ENCODE measurements at places on chromosomes 6 and 20.

GRCh38 chr20:22366631-22367030, 217.7 kb downstream of the FOXA2 start:
- no peak for DNase-seq

DNA sequence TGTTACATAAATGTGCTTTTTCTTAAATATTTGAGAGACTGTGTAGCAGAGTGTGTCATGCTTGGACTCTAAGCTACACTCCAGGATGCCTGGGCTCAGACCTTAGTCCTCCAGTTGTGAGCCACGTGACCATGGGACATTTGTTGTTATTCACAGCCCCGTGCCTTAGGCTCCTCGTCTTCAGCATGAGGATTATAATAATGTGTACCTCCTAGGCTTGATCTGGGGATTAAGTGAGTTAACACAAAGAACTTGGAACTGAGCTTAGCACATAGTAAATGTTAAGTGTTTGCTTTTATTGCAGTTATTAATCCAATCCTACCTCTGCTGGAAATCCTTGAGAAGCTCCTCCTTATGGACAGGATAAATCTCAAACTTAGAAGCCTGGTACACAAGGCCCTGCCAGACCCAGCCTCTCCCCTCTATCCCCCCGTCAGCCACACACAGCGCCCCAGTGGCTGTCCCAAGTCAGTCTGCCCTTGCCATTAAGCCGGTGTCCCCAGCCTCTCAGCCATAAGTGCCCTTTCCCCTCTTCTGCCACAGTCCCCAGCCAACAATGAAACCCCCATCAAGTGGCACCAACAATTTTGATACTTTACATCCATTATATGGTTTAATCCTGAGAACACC, 177.5 kb downstream of the TMEM242 start:
- no peak for DNase-seq

DNA sequence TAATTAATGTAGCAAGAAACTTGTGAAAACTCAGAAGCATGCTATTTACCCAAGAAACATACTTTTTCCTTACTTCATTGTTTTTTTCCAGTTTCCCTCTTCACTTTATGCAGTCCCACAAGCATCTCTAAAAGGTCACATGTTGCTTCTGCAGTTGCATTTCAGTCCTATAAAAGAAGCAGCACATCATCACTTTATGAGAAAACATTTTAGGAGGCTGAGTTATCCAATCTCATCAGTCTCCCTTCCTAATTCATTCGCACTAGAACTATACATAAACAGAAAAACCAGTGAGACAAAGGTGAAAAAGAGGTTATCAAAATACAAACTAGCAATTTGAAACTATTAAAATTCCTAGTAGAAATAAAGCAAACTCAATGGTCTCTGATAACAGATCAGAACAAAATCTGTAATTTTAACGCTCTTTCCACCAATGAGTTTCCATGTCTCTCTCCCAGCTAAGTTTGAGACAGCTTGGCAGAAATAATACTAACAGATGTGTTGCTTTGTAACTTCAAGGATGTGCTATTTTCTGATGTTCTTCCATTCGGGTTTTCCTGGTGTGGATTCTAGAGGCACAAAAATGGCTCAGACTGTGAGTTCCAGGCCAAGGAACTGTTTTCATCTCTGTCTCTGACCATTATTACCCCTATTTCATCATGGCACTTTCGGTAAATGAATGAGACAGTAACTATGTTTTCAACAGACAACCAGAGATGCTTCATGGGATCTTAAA, 48.4 kb downstream of the ZHX3 start:
- no peak for DNase-seq

DNA sequence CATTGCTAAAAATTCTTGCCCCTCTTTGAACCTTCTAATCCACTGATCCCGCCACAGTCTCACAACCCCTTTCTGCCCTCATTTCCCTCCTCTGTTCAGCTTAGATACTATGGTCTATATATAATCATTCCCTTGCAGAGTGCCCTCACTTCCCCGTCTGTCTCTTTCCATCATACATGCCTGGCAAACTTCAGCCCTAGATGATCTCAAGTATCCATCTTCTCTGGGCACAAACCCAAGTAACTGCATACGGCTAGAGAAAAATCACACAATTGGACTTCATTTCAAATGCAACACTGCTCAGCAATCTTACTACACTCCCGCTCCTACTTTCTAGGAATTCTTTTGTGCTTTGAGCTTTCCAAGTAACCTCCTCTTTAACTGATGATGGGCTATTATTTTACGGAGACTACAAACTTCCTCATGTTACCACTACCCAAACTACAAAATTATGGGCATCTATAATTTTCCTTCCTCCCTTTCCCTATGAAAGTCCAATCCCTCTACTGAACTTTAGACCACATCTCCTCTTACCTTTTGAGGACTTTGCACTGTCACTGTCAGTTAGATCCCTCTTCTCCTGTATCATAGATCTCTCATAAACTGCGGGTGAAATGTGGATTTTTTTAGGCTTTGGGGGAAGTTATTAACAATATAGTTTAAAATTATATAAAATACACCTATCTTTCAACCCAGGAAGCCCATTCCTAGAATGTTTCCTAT, 135.6 kb downstream of the BTBD9 start:
- no peak for DNase-seq

DNA sequence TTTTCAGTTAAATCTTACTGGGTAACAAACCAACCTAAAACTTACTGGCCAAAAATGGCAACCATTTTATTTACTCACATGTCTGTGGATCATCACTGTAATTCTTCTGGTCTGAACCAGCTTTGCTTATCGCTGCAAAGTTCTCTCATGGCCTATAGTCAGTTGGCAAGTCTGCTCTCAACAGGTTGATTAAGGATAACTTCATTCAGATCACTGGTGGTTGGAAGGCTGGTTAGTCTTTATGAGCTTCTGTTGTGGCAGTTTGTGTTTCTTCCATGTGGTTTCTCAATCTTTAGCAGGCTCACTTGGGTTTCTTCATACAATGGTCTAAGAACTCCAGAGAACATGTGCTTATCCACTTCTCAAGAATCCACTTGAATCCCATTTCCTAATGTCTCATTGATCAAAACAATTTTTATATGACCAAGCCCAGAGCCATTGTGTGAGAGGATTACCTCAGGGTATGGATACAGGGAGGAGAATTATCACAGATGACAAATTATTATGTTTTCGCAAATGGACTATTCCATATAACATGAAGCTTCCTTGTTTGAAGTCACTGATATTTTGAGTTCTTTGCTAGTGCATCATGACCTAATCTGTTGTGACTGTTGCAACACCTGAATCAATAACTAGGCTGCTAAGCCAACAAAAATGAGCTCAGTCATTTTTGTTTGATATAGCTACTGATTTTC, 155.4 kb upstream of the BMP2 start:
- no peak for DNase-seq

DNA sequence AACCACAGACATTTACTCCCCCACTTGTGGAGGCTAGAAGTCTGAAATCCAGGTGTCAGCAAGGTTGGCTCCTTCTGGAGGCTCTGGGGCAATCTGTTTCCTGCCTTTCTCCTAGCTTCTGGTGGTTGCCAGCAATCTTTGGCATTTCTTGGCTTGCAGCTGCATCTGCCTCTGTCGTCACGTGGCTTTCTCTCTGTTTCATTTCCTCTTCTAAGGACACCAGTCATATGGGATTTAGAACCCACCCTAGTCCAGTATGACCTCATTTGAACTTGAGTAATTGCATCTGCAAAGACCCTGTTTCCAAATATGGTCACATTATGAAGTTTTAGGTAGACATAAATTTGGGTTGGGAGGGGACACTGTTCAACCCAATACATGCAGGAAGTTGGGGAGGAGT, 56.2 kb upstream of the EPB41L1 start:
- no peak for DNase-seq

DNA sequence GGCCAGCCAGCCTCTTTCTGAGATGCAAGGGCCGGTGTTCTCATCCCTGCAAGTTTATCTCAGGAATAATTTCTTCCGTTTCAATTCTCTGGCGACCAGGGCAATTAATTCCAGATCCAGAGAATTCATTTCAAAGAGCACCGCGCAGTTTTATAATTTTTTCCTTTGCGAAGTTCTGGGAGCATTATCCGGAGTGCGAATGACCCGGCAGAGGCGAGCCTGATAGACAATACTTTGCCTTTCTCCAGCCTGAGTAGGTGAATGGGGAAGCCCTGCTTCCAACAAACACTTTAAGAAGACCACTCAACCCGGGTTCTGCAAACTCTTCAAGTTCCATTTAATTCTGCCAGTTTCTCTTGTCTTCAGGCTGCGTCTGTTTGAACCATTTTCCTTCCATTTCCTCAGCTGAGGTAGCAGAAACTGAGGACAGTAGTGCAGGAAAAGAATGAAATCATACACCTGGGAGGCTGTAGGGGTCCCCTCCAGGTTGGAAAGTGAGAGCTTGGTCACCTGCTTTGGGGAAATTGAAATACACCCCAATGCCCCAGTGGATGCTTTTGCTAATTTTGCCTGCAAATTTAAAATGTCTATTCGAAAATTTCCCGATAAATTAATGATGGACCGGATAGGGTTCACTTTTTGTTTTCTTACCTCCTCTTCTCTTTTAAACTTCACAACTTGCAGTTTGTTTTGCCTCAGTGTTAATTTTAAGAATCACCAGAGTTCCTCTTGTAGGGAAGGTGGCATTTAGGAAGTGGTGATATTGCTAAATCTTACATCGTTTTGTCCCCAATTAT, 1.1 kb downstream of the VGLL2 start:
- DNase-seq = no peak

GRCh38 chr6:117389227-117390057, 36.3 kb downstream of the ROS1 start:
- DNase-seq = no peak

DNA sequence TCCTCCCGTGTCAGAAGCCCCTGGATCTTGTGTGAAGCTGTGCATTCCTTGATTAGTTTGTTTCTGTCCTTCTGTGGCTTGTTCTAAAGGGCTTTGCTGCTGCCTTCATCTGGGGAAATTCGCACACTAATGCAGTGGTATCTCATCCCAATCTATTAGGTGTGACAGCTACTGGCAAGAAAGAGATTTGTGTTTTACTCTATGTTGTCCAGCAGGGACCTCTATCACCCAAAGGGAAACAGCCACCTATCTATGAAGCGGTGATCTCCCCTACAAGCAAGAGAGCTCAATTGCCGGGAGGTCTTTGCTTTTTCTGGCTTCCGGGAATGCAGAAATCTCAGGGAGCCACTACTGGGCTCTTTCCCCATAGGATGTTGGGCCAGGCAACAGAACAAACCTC, 151.8 kb downstream of the NRN1 start:
- no peak for DNase-seq
